ENCODE measurements at places on chromosomes 6 and 20. TPM values are rescaled to one million over a fixed set of nuclear protein-coding genes. Genes with fewer than 3 reads are reported as not detected.

DNA sequence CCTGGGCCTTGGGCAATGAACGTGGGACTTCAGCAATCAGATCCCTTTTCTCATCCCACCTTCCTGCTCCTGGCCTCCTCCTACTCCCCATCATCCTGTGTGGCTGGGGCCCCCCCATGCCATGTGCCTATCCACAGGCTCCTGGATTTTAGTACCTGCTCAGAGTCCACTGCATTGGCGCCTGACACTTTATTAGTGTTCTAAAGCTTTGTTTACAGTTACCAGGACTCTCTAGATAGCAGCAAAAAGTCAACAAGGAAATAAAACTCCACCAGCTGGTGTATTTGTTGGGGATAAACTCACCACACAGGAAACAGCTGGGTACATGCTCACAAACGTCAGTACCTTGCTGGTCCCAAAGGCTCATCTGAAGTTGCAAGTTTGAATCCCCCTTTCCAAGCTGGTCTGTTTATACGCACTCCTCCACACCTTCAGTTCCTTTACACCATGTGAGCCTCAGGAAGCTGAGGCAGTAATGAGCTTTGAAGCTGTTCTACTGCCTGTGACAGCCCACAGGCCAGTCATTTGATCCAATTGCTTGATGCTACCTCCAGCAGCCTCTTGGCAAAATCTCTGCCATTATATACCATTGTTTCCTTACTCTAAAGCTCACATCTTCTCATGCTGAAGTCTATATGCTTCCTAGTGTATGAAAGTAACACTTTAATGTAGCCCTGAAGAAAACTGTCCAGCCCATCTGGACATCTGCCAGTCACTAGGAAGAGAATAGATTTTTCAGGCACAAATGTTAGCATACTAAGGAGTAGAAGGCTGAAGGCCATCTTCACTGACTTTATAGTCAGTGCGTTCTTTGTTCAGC, 76.6 kb downstream of the ANKEF1 start:
- DNase-seq, result no peak

GRCh38 chr20:57389695-57390603, 1.2 kb upstream of the RBM38 start:
- no peak for DNase-seq

DNA sequence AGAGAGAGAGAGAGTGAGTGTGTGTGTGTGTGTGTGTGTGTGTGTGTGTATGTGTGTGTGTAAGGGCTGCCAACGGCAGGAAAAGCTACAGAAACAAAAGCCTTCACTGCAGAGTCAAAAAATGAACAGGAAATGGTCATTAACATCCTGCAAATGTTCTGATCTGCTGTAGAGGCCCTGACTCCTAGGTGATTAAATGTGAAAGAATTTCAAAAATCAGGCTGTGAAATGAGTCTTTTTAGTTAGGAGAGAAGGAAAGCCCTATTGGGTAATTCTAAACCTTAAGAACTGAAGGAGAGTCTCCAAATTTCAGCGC, 166.5 kb upstream of the MYLIP start:
- DNase-seq, result no peak

Gene TSBP1
- not detected for total RNA-seq

- DNase-seq, result no peak
Measured at GRCh38 chr20:16621435-16622141, 48.3 kb upstream of the KIF16B start.

- DNase-seq, result peak; percentile 85
Measured at GRCh38 chr6:42978487-42978838, 518 bp downstream of the PEX6 start.

Gene NRSN1
- total RNA-seq, result not detected

GRCh38 chr20:11676630-11677287, 240.9 kb upstream of the BTBD3 start:
- no peak for DNase-seq

- no peak for DNase-seq
Measured at GRCh38 chr6:43677759-43678158, 9.8 kb downstream of the MRPS18A start.

DNA sequence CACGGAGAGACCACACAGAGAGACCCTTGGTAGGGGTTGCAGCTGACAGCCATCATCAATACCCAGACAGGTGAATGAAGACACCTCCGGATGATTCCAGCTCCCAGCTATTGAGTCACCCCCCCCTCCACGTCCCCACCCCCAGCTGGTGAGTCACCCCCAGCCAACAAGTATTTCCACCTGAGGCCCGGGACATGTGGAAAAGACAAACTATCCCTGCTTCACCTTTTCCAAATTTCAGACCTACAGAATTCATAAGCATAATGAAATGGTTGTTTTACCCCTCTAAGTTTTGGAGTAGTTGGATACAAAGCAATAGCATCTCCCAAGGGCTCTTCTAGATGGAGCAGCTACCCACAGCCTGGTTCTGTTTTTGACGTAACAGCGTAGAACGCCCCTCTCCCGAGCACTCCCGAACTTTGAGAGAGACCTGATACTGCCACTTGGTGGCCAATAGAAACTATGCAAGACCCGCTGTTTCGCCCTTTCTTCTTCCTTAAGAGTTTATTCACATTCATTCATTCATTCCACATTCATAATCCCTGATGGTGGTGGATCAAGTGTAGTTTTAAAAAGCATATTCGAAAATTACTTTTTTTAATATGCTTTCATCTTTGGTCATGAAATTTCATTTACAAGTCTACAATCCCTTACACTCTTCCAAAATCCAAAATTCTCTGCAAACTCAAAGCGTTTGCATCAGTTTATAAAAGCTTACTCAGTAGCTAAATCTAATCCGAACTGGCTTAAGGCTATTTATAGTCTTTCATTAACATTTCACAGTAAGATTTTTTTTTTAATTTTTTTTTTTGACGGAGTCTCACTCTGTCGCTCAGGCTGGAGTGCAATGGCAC, 15.1 kb upstream of the PPP1R16B start:
- no peak for DNase-seq

GRCh38 chr6:21294144-21294543, 299.4 kb upstream of the SOX4 start:
- no peak for DNase-seq

DNA sequence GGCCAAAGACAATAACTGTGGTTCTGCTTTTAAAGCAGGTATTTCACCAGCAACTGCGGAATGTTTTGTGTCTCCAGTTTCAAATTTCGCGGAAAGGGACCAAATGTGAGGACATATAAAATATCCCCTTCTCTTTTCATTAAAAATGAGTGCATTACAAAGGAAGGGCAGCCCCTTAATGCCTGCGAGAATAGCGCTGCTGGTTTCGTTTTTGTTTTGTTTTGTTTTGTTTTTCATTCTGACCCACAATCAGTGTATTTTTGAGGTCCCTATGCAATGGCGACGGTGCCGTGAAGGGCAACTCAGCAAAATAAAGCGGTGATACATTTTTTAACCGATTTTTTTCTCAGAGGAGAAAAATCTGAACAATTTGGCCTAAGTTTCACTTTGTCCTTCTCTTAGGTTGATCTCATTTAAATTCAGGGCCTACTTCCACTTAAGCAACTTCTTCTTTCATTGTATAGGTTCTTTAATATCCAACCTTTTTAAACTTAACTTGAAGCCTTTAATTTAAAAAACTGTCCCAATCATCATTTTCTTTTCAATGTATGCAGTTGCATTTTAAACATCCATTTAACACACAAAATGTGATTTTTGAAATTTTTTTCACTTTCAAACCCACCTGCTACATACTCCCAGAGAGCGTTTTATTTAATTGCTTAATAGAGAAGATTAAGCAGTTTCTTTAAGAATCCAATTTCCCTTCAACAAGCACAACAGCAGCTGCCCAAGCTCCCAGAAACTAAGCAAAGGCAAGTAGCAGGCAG, 2.9 kb upstream of the HIVEP2 start:
- DNase-seq, result no peak

- no peak for DNase-seq
Measured at GRCh38 chr20:54980103-54980960, 504.9 kb downstream of the DOK5 start.

DNA sequence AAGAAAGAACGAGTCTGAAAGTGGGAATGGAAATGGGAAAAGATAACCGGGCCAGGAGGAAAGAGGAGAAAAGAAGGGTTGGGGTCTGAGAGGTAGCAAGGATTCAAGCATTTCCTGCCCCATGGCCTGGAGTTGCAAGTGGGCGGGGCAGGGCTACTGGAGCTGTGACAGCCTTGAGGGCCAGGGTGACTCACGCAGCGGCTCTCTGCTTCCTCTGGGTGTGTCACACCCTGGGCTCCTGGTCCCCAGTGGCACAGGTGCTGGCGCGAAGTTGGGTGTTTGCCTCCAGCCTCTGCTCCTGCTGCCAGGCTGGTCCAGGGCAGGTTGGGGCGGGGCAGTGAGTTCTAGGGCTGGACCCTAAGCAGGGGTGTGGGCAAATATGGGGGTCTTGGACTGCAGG, 3.3 kb upstream of the ULBP3 start:
- DNase-seq, result peak; percentile 91

GRCh38 chr20:51758978-51759544, 9.1 kb downstream of the ATP9A start:
- DNase-seq, result no peak

Gene AVP
- not detected for total RNA-seq

DNA sequence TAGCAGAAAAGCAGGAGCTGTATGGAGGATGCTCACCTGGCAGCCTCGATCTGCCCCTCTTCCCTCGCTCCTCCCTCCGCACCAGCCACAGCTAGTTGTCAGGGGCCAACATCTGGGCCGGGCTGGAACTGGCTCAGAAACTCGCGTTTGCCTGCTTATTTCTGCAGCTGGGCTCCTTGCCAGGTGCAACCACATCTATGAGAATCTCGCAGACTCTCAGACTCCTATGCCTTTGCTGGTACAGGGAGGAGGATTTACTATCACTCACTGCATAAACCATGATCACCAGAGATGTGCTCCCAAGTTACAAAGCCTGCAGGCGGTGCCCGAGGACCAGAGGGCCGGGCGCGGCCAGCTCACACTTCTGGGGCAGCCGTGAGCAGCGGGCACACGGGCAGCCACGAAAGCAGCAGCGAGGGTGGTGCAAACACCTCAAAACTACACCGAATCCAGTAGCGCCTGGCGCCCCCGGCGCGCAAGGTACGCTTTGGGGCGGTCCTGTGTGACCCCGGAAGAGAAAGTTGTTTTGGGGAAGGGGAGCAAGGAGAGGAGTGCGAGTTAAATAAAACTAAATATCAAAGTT, 577 bp upstream of the LRRC1 start:
- peak; percentile 89 for DNase-seq

DNA sequence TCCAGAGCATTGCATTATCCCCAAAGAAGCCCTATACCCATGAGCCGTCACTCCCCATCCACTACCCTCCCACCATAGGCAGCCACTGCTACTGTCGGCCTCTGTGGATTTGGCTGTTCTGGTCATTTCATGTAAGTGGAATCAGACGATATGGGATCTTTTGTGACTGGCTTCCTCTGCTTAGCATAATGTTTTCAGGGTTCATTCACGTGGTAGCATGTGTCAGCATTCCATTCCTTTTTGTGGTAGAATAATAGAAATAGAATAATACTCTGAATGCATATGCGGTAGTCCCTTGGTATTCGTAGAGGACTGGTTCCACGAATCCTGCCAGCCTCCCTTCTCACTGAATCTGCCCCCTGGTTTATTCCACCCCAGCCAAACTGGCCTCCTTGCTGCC, 402.6 kb upstream of the SULF2 start:
- DNase-seq, result no peak

DNA sequence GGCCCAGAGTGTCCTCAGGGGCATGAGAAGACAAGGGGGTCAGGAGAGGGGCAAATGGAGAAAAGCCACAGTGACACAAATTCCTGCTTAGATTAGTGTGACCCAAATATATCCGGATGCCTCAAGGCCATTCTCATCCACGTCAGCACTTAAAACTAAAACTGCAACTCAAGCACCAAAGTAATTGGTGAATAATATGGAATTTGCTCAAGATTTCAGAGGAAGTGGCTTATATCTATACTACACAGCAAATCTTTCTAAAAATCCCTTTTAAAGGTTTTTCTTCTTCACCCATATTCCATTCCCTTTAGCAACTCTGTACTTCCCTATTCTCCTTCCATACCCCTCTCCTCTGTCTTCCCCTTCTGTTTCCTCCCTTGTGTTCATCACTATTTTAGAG, 15.2 kb downstream of the DEF6 start:
- no peak for DNase-seq

DNA sequence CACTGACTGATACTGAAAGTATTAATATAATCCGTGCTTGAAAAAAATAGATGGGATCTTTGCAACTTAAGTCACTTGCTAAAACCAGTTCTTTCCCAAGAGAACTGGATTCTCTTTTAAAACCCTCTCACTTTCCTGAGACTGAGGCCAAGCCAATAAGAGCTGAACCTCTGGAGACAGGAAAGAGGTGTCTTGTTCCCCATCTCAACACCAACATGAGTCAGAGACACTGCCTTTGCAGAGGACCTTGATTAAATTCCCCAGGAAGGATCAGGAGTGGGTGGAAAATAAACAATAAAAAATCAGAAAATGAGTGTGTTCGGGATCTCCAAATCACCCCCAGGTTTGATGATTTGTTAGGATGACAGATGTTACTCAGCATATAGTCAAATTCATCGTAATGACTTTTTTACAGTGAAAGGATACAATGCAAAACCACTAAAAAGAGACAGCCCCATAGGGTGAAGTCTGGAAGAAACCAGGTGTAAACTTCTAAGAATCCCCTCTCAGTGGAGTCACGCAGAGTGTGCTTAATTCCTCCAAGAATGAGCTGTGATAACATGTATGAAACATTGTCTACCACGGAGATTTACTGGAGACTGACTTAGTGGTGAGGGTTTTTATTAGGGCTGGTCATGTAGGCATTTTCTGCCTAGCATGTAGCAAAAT, 122.8 kb upstream of the BEND3 start:
- no peak for DNase-seq

Gene ECT2L
- total RNA-seq, result 0.08 TPM

Gene CTCFL
- total RNA-seq, result not detected

Gene PBOV1
- not detected for total RNA-seq

Gene RNF182
- 0.42 TPM for total RNA-seq

- no peak for DNase-seq
Measured at GRCh38 chr6:18165751-18166150, 10.5 kb downstream of the KDM1B start.

DNA sequence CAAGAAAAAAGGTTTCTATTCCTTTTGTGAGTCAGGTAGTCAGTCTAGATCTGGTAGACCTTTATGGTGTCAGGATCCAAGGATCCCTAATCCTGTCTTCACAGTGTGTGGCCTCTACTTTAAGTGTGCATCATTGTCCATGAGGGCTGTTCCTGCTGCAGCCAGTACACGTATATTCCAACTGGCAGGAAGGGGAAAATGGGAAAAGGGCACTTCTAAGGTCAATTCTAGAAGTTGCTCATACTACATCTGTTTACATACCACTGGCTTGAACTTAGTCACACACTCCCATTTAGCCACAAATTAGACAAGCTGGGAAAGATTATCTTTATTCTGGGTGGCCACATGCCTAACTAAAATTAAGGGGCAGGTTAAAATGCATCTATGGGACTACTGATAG, 9.7 kb upstream of the MMS22L start:
- DNase-seq, result no peak

GRCh38 chr20:36606158-36607066, 833 bp downstream of the RAB5IF start:
- DNase-seq, result no peak

Gene KIF25
- not detected for total RNA-seq

Gene SLC22A16
- not detected for total RNA-seq
